ENCODE measurements at places on chromosomes 2 and 18. TPM values are rescaled to one million over a fixed set of nuclear protein-coding genes. Genes with fewer than 3 reads are reported as not detected.

Gene ARHGAP28
- 2.9 TPM for total RNA-seq

Gene RPRM
- total RNA-seq, result 0.75 TPM

Gene ERBB4
- total RNA-seq, result 0.03 TPM

Gene RBMS1
- total RNA-seq, result 22.0 TPM

Gene ADGRF3
- total RNA-seq, result 2.1 TPM

Gene SOS1
- 7.8 TPM for total RNA-seq

Gene ERFE
- total RNA-seq, result 14.8 TPM

Gene CERKL
- not detected for total RNA-seq

Gene C1QL2
- not detected for total RNA-seq

Gene ANTXR1
- total RNA-seq, result 19.0 TPM

Gene CRYGD
- not detected for total RNA-seq

Gene SERPINB11
- not detected for total RNA-seq

Gene LOXHD1
- total RNA-seq, result not detected

Gene CCDC102B
- 64.2 TPM for total RNA-seq

Gene SERPINB3
- total RNA-seq, result not detected

Gene CDH2
- 37.7 TPM for total RNA-seq

Gene IL1R2
- not detected for total RNA-seq

Gene ACTG2
- total RNA-seq, result not detected

Gene G6PC2
- total RNA-seq, result not detected

Gene POMC
- total RNA-seq, result not detected

Gene RNU2-63P
- total RNA-seq, result not detected

Gene CAPN14
- 0.98 TPM for total RNA-seq

Gene LYPD6
- 0.53 TPM for total RNA-seq

Gene SLC9A4
- total RNA-seq, result not detected

Gene XDH
- total RNA-seq, result 4.3 TPM

Gene VSNL1
- total RNA-seq, result 3.8 TPM

Gene ALPG
- not detected for total RNA-seq

Gene SKOR2
- total RNA-seq, result not detected
